ENCODE measurements at places on chromosomes 6 and 20.

GRCh38 chr20:23533161-23533560 lies 35.1 kb downstream of the CST9L start:
- DNase-seq, result no peak

GRCh38 chr20:25045343-25045712 lies 12.6 kb downstream of the ACSS1 start:
- no peak for DNase-seq

GRCh38 chr6:158437571-158437970 lies 122.3 kb upstream of the TMEM181 start:
- DNase-seq, result no peak

- DNase-seq, result no peak
Observed at GRCh38 chr20:19913927-19914614, 103.1 kb upstream of the NAA20 start.

GRCh38 chr6:136492409-136492808 lies 57.8 kb downstream of the MAP7 start:
- no peak for DNase-seq

DNA sequence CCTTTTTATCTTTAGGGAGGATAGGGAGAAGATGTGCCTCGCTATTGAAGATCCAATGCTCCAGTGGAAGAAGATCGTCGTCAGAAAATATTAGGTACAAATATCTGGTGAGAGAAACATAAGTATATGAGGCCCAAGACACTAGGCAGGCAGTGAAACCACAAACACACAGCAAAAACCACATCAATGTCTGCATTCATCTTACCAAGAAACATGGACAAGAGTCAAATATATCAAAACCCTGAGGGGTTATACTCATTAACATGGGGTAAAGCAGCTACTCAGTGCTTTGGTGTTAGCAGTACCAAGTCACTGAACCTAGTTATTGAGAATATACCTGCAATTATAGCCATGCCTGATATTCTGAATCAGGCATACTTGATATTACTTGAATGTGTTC lies 101.4 kb upstream of the FAM184A start:
- no peak for DNase-seq

DNA sequence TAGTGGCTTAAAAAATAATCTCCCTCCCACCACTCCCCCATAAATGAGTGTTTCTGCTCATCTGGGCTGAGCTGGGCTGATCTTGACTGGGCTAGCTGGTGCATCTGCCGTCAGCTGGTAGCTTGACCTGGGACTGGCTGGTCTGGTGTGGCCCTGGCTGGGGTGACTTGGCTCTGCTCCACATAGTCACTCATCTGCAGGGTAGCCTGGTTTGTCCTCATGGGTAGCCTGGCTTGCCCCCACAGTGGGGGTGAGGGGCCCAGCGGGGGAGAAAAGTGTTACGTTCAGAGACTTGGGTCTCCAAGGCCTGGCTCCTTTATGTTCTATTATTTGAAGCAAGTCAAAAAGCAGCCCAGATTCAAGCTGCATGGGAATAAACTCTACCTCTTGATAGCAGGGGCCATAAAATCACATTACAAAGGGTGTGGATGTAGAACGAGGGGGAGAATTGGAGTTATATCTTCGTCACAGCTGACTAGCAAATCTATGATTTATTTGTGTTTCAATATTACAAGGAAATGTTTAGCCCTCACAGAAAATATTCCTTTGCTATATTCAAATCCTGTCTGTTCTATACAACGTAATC lies 32.9 kb downstream of the EDN3 start:
- DNase-seq, result no peak

GRCh38 chr6:70124443-70124842 lies 178.4 kb downstream of the COL9A1 start:
- no peak for DNase-seq

- DNase-seq, result no peak
Observed at GRCh38 chr6:100381111-100381510, 83.6 kb downstream of the SIM1 start.

DNA sequence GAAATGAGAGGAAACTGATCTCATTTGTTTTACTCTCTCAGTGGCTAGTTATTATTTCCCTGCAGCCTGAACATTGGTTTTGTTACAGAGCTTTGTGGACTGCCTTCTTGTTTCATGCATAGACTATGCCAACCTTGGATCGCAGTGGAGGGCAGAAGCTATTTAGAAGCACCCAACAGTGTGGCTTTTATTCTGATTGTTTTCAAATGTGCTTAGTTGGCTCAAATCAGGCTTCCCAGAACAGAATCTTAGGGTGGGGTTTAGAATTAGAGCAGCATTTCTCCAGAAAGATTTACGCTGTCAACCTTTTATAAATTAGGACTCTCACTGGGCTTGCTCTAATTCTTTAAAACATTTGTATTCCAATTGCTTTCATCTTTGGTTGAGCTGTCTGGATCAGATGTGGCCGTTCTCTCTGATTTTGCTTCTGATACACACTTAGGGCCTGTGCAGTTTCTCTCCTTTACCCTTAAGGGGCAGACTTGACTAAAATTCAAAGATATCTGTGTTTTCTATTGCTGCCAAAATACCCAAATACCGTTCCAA lies 210.3 kb downstream of the BCKDHB start:
- no peak for DNase-seq

DNA sequence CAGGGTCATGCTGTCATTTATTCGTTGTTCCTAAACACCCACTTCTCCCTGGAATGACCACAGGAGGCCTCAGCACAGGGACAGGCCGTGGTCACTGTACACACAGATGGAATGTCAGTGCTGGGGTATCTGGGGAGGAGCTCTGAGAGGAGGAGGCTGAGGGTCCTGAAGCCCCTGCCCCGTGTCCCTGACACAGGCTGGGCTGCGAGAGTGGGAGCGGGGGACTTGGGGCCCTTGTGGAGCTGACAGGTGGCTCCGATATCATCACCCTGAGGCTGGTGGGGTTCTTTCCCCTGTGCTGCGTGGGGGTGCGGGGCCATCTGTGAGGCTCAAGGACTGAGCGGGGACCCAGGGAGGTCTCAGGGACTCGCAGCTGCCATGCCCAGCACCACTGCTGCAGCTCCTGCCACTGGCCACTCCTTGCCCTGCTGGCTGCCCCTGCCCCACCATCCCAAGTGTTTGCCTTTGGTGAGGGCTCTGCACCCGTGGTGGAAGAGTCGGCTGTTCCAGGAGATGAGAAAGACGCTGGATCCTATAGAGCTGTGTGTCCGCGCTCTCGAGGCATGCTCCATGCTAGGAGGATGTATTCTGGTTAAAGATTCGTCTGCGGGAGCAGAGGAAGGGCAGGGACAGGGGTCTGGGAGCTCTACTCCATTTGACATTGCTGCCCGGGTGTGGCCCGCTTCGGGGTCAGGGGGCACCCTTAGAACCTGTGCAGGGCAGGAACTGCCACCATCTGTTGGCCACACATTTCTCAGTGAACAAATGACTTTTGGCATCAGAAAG lies 18.9 kb downstream of the NPEPL1 start:
- DNase-seq, result no peak

- peak; percentile 64 for DNase-seq
Observed at GRCh38 chr6:158818581-158819212, 471 bp downstream of the EZR start.

GRCh38 chr6:317448-318144 lies 25.3 kb downstream of the DUSP22 start:
- no peak for DNase-seq

All from stimulated activated CD4-positive, alpha-beta T cell treated with anti-CD3 and anti-CD28 coated beads, Interleukin-12 subunit alpha, Interleukin-12 subunit beta, amount 100 ng/mL, for 4 hours (primary cell).